Cortex of kidney (tissue), 1 donor: ENCODE measurements at places on chromosomes 1 and 21.

- DNase-seq = no peak
Observed at GRCh38 chr1:192807211-192808162, 1.4 kb upstream of the RGS2 start.

GRCh38 chr1:32023351-32023750 lies 9.7 kb downstream of the KHDRBS1 start:
- DNase-seq = no peak

GRCh38 chr21:34065027-34065426 lies 8.4 kb upstream of the MRPS6 start:
- no peak for DNase-seq

GRCh38 chr1:89022167-89022959 lies at the start of gene GBP3:
Gene GBP3 (minus strand): TSS chr1:89022866. CDS start chr1:89020721, 2,145 bp downstream.
- no peak for DNase-seq

DNA sequence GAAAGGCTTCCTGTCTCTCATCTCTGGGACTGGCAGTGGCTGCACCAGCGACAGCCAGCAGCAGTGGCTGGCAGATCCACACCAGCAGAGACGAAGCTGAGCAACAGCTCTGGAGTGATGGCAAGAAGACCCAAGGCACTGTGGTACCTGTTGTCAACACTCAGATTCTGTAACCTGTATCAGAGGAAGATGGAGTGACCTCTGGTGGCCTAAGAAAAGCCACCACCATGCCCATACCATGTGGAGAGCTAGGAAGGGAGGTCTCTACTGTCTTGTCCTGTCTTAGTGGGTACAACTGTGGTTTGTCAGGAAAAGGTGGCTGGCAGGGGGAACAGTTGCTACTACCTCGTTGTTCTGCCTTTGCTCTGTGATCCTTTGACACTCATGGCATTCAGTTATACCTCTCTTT lies 22.5 kb upstream of the RHBDL2 start:
- DNase-seq = no peak

- DNase-seq = no peak
Observed at GRCh38 chr1:62438163-62438562, 1.3 kb downstream of the USP1 start.

- DNase-seq = no peak
Observed at GRCh38 chr1:198030682-198031081, 113.5 kb downstream of the LHX9 start.

DNA sequence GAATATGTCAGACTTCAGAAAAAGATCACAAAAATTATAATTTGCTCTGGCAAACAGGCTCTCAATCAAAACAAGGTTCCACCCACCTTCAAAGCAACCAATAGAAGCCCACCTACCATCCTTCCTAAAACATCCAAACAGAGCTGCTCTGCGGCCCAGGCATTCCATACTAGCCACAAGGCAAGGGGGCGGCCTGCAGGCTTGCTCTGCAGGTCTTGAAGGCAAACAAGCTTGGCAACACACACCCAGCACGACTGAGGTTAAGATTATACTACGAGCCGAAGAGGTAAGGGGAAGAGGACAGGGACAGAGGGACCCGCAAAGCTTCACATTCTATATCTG lies 207.3 kb downstream of the SLC45A1 start:
- no peak for DNase-seq

DNA sequence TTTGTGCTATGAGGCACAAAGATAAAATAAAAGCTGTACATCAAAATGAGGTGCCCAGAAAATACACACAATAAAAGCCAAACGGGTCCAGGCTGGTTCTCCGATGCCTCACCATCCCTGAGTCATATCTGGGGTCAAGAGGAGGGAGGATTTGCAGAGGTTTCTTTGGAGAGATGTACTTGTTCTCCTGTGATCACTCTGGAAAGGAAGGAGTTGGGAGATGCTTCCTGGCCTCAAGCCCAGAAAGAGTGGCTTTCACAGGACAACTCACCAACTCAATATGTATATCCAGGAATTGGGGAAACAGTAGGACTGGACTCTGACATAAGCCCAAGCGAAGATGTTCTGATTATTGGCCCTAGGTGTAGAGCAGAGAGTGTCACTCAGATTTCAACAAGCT lies 51.9 kb downstream of the DIPK1A start:
- no peak for DNase-seq

- DNase-seq = no peak
Observed at GRCh38 chr1:117607471-117607870, 1.6 kb downstream of the TENT5C start.

- no peak for DNase-seq
Observed at GRCh38 chr1:60973668-60974067, 108.7 kb upstream of the NFIA start.

DNA sequence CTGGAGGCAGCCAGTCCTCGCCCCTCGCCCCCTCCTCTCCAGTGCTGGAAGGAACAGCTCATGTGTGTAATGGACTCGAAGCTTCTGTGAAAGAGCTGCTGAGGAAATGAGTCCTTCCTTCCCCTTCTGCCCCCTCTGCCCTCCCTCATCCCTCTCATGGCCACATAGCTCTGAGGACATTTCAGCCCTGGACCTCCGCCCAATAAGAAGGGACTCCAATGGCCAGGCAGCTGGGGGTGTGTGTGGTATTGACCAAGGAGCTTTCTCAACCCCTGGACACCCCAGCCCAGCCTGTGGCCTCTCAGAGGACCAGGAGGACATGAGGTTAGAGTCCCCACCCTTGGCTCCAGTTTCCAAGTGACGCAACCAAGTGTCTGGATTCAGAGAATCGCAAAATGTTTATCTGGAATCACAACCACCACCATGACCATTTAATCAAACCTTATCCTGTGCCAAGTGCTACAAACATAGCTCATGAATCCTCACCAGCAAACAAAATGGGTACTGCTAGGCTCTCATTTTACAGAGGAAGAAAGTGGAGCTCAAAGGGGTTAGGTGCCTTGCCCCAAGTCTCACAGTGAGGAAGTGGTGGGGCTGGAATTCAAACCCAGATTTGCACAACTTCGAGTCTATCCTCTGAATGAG lies 47.8 kb upstream of the ECE1 start:
- no peak for DNase-seq

- no peak for DNase-seq
Observed at GRCh38 chr1:246428542-246429308, 78.4 kb downstream of the SMYD3 start.

- no peak for DNase-seq
Observed at GRCh38 chr1:227805606-227806197, 9.8 kb upstream of the PRSS38 start.

DNA sequence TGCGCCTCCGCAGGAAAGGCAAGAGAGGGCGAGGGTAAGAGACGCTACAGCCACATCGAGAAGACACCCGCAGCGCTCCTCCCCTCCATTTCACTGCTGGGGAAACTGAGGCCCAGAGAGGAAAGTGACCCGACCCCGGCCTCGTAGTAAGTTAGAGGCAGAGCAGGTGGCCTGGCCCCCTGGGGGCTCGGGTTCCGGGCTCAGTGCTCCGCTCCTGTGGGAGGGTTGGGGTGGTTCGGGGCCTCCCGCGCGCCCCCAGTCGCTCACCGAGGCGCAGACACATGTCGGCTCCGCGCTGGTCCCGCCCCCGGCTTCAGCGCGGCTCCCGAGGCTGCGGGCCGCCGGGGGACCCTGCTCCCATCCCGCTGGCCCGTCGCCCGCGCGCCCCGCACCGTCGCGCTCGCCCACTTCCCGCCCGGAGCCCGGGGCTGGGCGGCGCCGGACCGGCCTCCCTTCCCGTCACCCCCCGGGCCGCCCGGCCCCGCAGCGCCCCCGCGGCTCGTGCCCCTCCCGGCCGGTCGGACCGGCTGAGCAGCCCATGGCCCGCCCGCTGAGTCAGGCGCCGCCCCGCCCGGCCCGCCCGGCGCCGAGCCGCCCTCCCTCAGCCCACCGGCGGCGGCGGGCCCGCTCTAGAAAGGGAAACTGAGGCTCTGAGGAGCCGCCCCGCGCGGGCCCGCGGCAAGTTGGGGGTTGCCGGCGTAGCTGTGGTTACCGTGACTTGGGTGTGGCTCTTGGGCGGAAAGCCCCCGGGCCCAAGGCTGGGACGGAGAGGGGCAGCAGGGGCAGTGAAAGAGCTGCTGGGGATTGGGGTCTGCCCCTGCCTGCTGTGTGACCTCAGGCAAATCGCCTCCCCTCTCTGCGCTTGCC lies at the start of gene TMEM54:
TMEM54 (minus strand) TSS at position 434 of the 867 bp plus-strand sequence; CDS start at position 283, 151 bp downstream.
- DNase-seq = no peak

GRCh38 chr1:165119086-165119485 lies 237.4 kb downstream of the LMX1A start:
- DNase-seq = no peak

GRCh38 chr1:8363767-8364301 lies 45.9 kb downstream of the SLC45A1 start:
- DNase-seq = no peak

GRCh38 chr21:31974454-31974985 lies 101.7 kb downstream of the HUNK start:
- no peak for DNase-seq

DNA sequence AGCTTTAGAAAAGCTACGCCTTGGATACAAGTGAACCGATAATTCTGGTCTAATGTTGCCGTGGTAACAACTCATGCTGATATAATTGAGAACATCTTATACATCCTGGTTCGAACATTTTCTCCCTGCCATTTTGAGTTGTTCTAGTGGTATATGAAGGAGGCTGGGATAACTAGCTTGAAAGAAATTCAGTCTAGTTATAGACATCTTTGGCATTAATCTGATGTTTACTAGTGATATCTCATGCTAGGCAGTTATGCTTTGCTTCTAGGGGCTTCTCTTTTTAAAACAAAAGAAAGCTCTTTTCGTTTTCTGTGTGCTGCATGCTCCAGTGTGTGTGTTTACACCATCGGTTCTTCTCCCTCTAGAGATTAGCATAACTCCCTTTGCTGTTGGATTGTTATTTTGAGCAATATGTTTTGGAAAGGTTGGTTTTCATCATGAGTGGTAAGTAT lies 20.5 kb downstream of the PRKACB start:
- DNase-seq = no peak

GRCh38 chr1:226716577-226716976 lies 22.5 kb downstream of the ITPKB start:
- no peak for DNase-seq

- no peak for DNase-seq
Observed at GRCh38 chr1:151968058-151968457, 25.6 kb downstream of the S100A10 start.

GRCh38 chr1:40951943-40952743 lies 27.4 kb upstream of the CTPS1 start:
- no peak for DNase-seq

DNA sequence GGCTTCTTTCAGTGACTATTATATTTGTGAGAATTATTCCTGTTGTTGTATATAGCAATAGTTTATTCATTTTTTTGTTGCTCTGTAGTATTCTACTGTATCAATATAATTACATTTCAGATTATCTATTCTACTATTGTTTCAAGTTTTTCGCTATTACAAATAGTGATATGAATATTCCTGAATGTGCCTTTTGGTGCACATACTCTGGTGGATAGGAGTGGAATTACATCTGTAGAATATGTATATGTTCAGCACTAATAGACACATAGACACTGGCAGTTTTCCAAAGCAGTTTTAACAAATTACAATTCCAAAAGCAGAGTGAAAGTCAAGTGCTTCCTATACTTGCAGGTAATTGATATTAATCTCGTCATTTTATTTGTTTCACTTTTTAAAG lies 696.2 kb upstream of the PRMT6 start:
- DNase-seq = no peak

GRCh38 chr1:214660190-214660589 lies 57.2 kb downstream of the CENPF start:
- DNase-seq = no peak

DNA sequence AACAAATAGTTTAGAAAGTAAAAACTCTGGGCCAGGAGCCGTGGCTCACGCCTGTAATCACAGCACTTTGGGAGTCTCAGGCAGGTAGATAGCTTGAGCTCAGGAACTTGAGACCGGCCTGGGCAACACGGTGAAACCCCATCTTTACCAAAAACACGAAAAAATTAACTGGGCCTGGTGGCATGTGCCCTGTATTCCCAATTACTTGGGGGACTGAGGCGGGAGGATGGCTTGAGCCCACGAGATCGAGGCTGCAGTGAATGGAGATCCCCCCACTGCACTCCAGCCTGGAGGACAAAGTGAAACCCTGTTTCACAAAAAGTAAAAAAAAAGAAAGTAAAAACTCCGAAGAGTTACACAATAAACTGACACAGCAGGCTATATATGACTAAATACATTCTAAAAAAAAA lies 10.6 kb downstream of the CEP170 start:
- DNase-seq = no peak

DNA sequence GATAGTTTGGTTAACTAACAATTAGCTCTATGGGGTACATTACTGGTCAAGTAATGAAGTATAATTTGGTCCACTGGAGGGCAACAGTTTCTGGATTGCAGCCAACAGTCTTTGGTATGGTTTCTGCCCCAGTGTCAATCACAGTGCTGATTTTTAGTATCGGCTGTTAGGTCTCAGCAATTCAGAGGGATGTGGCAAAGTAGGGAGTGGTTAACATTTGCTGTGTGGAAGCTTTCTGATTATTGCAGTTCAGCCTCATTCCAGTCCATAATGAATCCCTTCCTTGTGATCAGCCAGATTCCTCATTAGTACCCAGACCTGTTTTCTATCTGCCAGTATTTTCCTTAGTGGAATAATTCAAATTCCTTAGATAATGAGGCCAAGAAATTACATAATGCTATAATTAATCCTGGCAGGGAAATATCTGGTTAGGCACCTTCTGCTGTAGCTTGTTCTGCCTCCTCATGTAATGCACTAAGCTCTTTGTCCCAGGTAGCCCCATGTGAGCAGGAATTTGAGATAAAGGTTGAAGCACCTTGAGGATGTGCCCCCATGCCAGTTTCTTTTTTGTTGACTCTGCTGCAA lies 14.0 kb downstream of the F3 start:
- no peak for DNase-seq

GRCh38 chr1:190908246-190908645 lies 430.6 kb upstream of the BRINP3 start:
- no peak for DNase-seq

DNA sequence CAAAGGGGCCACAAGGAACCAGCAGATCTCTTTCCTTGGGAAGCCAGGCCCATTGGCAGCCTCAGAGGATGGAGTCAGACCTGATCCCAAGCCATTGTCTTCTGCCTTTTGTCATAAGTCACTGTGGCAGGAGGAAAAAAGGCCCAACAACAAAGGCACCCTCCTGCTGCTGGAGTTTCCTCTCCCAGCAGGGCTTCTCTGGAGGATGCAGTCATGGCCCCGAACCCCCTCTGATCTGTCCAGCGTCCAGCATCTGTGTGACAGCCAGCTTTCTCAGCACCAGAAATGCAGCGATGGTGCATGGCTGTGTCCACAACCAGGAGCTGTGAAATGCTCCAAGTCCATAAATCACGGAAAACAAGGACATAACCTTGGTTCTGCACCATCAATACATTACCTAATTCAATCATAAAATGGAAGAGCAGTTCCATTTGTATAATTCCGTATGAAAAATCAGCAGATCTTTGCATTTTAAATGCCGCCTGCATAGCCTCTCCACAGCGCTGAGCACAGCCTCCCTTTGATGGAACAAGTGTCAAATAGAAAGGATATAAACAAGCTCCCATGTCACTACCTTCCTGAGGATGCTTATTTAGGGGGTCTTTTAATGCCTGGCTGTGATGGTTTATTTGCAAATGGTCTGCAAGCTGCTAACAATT lies 30.6 kb downstream of the AJAP1 start:
- DNase-seq = no peak
